ENCODE measurements at places on chromosomes 16 and 17. TPM values are rescaled to one million over a fixed set of nuclear protein-coding genes. Genes with fewer than 3 reads are reported as not detected.

Gene SYT17
- total RNA-seq = 17.3 TPM

DNA sequence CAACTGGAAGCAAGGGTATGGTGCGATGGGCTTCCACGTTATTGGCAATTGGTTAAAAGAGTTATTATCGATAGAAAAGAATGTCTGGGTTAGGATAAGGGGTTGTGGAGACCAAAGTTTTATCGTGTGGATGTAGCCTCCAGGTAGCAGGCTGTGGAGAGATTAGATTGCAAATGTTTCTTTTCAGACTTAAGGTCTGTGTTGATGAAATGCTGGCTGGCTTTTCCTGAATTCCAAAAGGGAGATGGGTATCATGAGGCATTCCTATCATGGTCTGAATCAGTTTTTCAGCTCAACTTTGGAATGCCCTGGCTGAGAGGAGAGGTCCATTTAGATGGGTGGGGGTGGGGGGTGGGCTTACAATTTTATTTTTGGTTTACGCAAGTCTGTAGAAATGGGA lies 395.0 kb upstream of the RBFOX1 start:
- DNase-seq = no peak

DNA sequence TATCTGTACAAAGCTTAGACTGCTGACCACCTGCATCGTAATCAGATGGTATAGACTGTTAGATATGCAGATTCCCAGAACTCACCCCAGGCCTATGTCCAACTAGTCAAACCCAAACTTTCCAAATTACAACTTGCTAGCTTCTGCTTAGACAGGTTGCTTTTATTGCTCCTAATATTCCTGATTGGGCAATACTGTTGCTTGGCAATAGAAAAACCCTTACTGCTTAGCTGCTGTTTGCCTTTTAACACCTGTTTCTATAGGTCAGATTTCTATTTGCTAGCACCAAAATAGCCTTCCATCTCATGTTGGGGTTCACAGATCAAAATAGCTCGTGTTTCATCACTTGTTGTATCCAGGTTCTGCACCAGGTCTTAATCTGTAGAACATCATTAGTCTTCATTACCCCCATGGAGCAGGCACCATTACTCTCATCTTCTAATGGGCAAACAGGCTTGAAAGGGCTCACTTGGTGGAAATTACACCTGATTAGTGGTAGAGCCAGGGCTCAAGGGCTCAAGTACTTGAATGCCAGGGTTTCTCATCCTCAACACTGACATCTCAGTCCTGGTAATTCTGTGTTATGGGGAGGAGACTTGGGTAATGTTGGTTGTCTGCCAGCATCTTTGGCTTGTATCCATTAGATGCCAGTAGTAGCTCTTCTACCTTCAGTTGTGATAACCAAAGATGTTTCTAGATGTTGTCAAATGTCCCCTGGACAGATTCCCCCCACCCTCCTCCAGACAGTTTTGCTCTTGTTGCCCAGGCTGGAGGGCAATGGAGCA lies 2.7 kb downstream of the ZP2 start:
- no peak for DNase-seq

DNA sequence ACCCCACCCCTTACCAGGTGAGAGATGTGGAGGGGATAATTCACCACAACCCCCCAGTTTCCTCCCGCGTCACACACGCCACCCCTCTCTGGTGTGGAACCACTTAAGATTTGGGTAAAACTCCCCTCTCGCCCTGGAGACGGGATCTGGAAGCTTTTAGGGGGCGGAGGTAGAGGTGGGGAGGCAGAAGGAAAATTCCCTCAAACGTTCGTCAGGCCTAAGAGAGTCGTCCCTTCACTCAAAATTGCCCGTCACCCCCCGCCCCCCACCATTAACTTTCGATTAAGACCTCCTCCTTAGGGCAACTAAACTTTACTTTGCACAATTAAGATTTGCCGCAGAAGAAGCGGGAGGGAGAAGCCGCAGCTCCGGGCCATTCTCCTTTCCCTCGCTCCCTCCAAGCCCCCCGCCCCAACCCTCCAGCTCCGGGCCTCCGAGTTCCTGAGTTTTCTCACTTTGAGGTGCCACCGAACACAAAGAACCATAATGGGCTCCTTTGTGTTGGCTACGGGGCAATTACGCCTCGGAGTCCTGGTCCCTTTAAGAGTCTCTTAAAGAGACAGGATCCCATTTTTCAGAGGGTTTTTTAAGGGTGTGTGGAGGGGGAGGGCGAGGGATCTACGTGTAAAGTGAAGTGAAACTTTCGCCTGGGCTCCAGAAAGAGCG lies 985 bp upstream of the FZD2 start:
- peak; percentile 77 for DNase-seq

DNA sequence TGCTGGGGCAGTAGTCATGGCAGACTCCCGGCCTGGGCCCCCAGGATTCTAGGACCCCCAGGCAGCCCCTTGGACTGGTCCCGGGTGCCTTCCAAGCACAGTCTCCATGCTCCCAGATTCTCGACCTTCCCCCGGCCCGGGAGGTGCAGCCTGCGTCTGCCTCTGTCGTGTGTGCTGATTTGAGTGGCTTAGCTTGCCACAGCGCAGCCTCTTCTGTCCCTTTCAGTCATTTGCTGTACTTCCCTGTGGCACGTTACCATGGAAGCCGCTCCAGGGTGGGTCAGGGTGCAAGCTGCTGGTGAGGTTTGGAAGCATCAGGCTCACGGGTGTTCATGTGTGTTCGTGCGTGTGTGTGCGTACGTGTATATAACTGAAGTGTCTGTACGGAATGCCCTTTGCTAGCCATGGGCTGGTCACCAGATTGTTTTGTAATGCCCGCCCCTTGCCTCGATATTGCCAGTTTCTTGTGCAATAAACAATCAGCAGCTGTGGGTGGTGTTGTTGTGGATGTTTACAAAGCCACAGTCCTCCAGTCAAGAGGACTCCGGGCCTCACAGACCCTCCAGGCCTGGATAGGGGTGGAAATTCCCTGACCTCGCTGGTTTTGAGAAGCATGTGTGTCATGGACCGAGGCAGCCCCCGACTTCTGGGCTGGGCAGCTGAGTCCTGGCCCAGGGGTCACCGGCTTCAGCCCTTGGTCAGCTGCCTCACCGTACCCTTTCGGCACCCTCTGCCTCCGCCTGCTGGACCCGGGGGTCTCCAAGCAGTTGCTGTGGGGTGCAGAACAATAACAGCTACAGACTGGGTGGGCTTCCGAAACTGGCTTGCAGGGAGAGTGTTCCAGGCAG lies 9.7 kb upstream of the CLEC18A start:
- DNase-seq = no peak

DNA sequence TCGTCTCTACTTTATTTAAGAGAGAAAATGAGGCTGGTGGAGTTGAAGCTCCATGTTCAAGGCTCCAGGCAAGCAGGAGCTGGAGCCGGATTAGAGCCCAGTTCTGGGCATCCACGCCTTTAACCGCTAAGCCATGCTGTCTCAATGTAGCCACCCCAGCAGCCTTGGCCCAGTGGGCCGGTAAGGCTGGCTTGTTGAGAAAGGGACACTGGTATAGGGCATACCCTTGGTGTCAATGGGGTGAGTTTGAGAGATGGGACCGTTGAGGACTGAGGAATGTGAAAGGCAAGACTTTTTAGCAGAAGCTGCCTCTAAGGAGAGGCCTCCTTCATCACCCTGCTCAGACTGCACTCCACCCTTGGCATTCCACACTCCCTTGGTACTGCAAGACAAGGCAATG lies 147.4 kb downstream of the CYLD start:
- no peak for DNase-seq

Gene ARHGAP23
- total RNA-seq = 0.34 TPM

- DNase-seq = no peak
These were observed 94.6 kb upstream of the GSE1 start for GRCh38 chr16:85518398-85519049.

Gene SLFN11
- total RNA-seq = 0.11 TPM

Gene MRTFB
- total RNA-seq = 7.6 TPM

GRCh38 chr16:31072540-31073141 lies 1.4 kb downstream of the ZNF668 start:
- peak; percentile 18 for DNase-seq

Gene HOXB6
- 5.2 TPM for total RNA-seq

- DNase-seq = no peak
These were observed 16.4 kb downstream of the MRM1 start for GRCh38 chr17:36617773-36618172.

GRCh38 chr16:59905606-59906005 lies 1171.5 kb upstream of the GOT2 start:
- DNase-seq = no peak

- peak; percentile 71 for DNase-seq
These were observed 72.7 kb downstream of the N4BP1 start for GRCh38 chr16:48537275-48537674.

Gene KRTAP4-9
- not detected for total RNA-seq

GRCh38 chr16:67030221-67030962 lies 1.4 kb downstream of the CBFB start:
- no peak for DNase-seq

Gene ZP2
- total RNA-seq = not detected

- DNase-seq = no peak
These were observed 19.0 kb downstream of the USP32 start for GRCh38 chr17:60372790-60373483.
